Glomerular endothelial cell (primary cell): ENCODE measurements at places on chromosomes 7 and 10.

DNA sequence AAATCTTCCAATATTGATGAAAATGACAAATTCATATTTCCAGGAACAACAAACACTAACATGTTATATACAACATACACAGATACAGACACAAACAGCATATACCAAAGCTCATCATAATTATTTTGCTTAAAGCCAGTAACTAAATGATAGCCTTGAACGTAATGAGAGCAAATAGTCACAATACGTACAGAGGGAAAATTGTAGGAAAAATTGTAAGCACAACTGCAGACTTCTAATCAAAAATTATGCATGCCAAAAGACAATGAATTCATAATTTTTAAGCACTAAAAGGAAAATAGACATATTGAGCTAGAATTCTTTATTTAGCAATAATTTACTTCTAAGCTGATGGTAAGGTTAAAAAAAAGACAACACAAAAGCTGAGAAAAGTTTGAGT lies 1466.9 kb upstream of the CELF2 start:
- no peak for DNase-seq

DNA sequence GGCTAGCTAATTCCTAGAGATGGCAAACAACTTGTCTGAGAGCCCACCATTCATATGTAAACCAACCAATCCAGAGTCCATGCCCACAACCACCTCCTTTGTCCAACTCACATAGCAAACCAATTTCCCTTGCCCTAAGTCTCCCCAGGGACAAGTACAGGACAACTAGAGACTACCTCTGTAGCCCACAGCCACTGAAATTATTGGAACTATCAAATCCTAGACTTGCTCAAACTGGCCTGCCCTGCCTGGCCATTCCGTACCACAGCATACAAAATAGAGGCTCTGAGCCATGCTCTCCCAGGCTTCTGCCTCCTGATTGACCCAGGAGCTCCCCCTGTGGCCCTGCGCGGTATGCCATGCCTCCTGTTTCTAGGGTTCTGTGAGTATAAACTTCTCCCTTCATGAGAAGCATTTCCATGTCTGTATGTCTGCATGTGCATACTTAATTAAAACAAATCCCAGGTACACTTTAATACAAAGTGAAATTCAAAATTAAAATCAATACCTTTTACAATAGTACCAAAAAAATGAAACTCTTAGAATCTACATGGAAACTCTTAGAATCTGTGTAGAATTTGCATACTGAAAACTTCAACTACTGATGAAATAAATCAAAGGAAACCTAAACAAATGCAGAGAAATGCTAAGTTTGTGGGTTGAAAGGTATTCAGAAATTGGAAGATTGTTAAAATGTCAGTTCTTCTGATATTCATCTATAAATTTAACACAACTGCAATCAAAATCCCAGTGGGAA lies 4.0 kb upstream of the HECW1 start:
- peak; percentile 7 for DNase-seq

DNA sequence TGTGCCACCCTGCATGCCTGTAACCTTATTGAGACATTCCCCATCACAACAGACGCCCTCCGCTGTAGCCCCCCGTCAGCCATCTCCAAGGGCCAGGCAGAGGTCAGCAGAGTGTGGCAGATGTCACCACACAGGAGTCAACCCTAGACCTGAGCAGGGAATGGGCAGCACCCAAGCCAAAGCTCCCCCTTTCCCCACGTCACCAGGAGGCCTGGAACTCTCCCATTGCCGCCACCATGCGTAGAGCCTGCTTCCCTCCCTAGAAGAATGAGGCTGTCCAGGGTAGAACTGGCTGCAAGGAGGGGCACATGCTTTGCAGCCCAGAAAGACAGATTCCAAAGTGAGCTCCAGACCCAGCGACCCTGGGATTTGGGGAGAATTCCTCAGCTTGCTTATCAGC lies 342.9 kb downstream of the TNS3 start:
- DNase-seq = no peak

- DNase-seq = no peak
Measured at GRCh38 chr10:35327790-35328403, 8.4 kb upstream of the CCNY start.

- DNase-seq = no peak
Measured at GRCh38 chr10:104330168-104331110, 7.8 kb downstream of the ITPRIP start.

DNA sequence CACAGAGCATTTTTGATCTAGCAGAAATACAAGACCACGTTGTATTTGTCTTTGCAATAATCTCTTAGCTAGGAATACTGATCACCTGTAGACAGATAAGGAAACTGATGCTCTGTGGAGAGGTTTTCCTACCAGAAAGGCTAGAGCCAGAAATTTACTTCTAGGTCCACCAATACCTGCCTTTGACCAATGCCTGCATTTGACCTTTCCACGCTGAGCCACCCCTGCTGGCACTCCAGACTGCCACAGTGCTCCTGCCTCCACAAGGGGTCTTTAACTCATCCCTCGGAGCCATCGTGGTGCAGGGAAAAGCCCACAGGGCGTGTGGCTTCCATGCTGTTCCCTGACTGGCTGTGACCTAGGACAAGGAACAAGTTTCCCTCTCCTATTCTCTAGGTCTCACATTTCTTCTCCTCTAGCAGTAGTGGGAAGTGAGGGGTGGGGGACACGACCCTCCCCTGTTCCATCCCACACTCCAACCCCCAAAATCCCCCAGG lies 1.5 kb upstream of the ELN start:
- no peak for DNase-seq

DNA sequence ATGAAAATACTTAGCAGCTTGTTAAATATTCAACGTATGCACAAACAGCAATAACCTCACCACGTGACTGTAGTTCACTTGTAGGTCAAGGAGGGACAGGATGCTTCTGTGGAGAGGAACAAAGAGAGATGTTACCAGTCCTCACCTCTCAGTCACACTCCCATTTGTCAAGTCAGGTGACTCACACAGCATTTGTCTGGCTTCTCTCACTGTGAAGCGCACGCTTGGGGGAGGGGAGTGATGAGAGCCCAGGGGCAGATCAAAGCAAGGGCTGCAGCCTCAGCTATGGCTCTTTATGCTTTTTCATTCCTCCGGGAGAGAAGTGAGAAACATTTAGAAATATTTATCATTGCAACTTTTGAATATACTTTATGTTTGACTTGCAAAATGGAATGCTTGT lies 2.9 kb upstream of the RBM20 start:
- DNase-seq = no peak

- no peak for DNase-seq
Measured at GRCh38 chr7:23491502-23491901, 21.2 kb upstream of the IGF2BP3 start.

DNA sequence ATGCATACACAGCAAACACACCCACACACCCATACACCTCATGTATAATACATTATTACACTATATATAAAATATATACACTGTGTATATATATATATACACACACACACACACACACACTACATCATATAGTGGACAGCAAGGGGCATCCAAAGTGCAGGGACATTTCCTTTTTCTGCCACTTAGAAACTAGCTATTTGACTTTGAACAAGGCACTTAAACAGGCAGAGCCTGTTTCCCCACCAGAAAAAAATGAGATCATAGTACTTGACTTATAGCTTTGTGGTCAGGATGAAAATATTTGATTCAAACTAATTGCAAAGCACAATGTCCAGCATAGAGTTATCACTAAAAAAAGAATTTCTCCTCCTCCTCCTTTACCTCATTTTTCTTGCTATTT lies 254.3 kb upstream of the NPVF start:
- no peak for DNase-seq

DNA sequence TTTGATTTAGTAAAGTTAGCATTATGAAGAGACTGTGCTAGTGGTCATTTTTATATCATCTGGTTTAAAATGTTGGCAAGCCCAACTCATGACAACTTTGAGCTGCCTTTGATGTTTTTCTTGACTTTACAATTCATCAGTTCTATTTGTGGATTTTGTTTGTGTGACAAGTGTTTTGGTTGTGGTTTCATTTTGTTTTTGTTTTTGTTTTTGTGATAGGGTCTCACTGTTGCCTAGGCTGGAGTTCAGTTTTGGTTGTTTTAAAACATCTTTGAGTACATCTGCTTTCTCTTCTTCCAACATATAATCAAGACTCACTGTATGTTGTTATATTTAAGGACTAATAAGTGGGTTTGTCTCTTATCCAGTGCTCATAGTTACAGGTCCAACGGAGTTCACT lies 17.6 kb upstream of the SFR1 start:
- no peak for DNase-seq

DNA sequence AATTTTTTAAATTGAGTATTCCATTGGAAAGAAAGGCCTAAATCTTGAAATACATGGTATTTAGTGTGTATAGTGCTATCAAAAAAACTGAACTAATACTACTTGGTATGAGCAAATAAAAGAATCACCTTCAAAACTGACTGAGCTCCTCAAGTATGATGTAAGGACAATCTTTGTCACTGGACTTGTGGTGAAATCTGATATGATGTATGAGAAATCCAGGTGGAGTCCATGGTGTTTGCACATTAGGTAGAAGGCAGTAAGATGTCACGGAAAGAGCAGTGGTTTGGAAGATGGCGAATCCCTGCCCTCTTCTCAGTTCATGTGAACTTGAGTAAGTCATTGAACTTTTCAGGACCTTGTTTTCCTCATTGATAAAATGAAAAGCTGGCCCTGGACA lies 62.1 kb upstream of the COL1A2 start:
- no peak for DNase-seq

DNA sequence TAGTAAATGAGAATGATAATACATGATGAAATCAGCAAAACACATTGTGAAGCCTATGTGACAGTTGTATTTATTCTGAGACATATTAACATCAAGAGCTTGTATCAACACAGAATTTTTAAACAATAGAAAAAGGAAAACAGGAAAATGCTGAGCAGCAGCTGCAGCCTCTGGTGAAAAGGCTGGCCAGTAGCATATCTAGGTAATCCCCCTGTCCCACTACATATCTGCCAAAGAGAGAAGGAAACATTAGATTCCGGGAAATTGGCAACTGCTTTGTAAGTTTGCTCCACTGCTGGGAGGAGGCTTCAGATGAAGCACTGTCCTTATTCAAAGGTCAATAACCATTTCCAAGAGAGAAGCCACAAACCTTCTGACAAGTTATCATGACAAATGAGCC lies 89.4 kb downstream of the RALA start:
- no peak for DNase-seq

- DNase-seq = no peak
Measured at GRCh38 chr7:66604198-66604597, 24.5 kb upstream of the KCTD7 start.

GRCh38 chr7:90681336-90682022 lies 85.4 kb downstream of the CDK14 start:
- DNase-seq = no peak

DNA sequence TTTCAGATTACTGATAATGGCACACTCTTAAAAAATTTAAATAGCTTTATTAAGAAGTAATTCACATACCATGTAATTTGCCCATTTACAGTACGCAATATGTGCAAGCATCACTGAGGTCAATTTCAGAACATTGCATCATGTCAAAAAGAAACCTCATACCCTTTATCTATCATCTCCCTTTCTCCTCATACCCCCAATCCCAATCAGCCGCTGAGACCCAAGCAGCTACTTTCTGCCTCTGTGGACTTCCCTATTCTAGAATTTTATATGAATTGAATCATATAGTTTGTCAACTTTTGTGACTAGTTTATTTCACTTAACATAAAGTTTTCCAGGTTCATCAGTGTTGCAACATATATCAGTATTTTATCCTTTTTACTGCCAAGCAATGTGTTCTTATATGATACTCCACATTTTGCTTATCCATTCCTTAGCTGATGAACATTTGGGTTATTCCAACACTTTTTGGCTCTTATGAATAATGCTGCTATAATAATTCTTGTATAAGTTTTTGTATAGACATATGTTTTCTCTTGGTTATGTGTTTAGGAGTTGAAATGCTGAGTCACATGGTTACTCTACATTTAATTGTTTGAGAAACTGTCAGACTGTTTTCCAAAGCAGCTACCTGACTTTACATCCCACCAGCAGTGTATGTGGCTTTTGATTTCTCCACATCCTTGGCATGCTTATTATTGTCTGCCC lies 26.9 kb upstream of the TPK1 start:
- DNase-seq = no peak

GRCh38 chr10:42874713-42875387 lies 92.3 kb downstream of the BMS1 start:
- DNase-seq = no peak

GRCh38 chr7:69780379-69780778 lies 182.1 kb downstream of the AUTS2 start:
- DNase-seq = no peak

DNA sequence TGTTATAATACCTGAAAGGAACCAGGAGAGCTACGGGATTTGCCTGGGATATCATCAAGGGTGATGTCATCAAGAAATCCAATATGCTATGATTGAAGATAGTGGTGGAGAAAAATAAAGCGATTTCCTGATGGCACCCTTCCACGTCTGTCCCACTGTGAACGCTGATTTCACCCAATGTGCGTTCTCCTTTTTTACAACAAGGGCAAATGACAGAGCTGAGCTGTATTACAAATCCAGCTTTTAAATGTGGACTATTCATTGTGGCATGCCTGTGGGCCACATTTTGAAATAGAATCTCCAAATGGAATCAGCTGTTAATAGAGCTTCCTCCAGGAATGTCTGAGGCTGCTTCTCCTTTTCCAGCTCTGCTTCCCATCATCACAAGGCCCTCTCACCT lies 23.3 kb downstream of the SLC13A4 start:
- no peak for DNase-seq

- DNase-seq = no peak
Measured at GRCh38 chr7:51286401-51286800, 30.2 kb downstream of the COBL start.

- no peak for DNase-seq
Measured at GRCh38 chr7:5445981-5446594, 22.5 kb upstream of the TNRC18 start.

GRCh38 chr10:7505196-7505595 lies 94.4 kb upstream of the SFMBT2 start:
- no peak for DNase-seq

DNA sequence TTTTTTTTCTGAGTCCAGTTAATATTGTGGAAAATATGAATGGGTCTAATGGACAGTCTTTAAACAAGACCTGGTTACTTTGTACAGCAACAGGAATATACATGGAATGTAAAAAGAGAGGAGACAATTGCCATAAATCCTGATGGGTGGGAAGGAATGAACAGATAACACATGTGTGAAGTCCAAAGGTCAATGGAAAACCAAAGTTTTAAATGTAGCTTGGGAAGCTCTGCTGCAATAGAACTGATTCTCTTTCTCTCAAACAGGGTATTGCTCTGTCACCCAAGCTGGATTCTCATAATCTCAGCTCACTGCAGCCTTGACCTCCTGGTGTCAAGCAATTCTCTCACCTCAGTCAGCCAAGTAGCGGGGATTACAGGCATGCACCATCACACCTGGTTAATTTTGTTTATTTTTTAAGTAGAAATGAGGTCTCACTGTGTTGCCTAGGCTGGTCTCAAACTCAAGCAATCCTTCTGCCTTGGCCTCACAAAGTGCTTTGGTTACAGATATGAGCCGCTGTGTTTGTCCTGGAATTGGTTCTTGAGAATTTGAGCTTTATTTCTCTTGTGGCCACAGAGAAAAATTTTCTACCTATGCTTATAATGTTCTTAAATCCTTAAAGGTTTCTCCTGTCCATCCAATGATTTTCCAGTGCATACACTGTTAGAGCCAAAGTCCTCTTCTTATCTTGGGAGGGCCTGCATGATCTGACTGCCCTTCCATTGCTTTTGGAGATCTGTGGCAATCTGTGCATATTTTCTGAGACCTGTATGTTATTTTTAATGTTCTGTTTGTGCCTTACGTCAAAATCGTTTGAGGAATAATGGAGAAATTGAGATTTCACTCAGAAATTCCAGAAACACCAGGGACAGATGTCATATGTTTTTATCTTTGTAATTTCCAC lies 30.7 kb upstream of the ZNF92 start:
- DNase-seq = no peak
